Astrocyte of the spinal cord (primary cell): ENCODE measurements at places on chromosomes 1 and 21.

DNA sequence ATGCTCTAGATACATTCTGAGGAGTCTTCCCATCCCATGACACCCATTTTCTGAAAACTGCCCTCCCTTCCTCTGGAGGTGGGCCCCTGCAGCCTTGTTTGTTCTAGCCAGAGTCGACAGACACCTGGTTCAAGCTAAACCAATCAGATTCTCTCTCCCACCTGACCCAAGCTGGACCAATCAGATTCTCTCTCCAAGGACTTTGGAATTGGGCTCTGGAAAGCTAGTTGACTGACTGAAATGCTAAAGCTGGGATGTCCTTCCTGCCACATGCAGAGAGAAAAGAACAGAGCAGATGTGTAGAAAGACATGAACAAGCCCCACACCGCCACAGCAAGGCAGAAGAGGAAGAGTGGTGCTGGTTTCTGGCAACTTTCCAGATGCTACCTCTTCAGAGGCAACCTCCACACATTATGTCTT is 24.6 kb downstream of the ASAP3 start:
- no peak for DNase-seq

DNA sequence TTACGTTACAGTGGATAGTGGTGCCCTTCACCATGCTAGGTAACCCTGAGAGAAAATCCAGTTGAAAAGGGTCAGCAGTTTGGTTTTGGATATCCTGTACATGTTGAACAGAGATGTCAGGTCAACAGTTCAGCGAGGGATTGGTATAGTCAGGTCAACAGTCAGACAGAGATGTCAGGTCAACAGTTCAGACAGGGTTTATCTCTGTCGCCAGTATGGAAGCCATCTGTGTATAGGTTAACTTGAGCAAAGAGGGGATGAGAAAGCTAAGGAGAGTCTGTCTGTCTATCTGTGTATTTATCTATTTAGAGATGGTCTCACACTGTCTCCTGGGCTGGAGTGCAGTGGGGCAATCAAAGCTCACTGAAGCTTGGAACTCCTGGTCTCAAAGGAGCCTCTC is 17.7 kb downstream of the DHDDS start:
- no peak for DNase-seq

DNA sequence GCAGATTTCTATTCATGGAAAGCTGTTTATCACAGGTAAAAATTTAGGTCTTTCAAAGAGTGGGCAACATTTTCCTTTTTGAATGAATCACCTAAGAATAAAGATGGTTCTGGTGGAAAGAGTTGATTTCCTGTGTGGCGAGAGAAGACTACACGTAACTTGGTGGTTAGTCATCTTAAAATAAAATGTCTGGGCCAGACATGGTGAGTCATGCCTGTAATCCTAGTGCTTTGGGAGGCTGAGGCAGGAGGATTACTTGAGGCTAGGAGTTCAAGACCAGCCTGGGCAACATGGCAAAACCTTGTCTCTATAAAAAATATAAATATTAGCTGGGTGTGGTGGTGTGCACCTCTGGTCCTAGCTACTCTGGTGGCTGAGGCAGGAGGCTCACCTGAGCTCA is 65.7 kb downstream of the DISP1 start:
- DNase-seq: peak; percentile 76

DNA sequence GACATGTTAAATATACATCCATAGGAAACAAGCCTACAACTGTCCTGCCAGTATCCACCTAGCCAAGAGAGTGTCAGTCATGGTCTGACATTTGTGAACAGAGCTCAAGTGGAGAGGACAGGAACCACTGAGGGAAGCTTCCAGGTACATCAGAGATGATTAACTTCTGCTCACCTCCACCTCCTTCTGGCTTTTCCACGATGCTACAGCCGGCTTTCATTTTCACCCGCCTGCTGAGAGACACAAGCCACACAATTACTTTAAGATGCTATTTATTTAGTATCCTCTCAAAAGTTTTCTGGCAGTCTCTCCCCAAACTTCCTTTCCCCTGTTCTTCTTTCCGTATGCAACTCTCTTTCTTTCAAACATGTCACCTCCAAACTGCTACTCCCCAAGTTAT is 2.1 kb downstream of the ETV3 start:
- DNase-seq: no peak

- peak; percentile 70 for DNase-seq
These were observed 51.5 kb upstream of the WNT2B start for GRCh38 chr1:112457241-112457640.

DNA sequence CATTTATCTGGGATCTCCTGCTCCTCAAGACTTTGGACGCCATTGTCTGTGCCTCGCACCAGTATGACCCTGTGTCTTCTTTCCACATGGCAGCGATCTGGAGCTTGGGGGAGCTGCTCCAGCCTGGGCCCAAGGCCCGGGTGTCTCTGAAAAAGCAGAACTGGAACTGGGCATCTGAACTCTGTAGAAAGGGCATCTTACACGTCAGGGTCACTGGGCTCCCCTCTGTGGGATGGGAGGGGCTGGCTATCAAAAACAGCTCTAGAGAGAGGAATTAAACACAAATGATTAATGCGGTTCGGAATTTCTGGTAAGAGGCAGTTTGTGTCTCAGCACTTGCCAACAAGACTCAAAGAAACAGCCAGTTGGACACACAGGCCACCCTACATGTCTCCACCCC is 16.1 kb downstream of the FCRL1 start:
- DNase-seq: no peak

DNA sequence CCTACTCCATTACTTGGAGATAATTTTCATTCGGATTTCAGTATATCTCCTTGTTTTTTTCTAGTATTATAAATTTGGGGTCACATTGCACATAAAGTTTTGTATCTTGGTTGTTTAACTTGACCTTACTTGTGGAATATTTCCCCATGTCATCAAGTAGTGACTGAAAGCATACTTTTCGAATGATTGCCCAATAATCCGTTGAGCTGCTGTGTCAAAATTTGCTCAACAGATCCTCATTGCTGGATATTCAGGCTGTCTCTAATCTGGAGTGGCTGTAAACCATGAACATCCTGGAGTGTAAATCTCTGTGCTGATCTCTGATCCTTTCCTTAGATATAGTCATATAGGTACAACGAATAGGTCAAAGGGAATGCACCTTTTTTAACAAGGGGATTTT is 4.9 kb downstream of the NIPAL3 start:
- no peak for DNase-seq

DNA sequence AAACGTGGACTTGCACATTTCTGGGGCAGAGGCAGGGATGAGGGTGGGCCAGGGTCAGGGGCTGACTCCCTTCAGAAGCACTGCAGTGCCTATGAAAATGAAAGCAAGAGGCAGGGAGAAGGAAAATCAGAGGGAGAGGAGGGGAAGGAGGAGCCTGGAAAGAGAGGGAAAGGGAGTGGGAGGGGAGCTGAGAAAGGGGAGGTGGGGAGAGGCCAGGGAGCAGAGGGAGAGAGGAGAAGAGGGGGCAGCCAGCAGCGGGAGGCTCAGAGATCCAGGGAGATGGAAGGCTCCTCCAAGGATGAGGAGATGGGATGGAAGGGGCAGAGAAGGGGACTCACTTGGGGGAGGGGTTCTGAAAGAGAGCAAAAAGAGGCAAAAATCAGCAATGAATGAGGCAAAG is 96.3 kb upstream of the KLHDC7A start:
- DNase-seq: no peak

- DNase-seq: no peak
These were observed 22.0 kb upstream of the SLC9A1 start for GRCh38 chr1:27176954-27177353.

GRCh38 chr21:32340863-32341848 is 42.5 kb downstream of the MRAP start:
- DNase-seq: no peak

DNA sequence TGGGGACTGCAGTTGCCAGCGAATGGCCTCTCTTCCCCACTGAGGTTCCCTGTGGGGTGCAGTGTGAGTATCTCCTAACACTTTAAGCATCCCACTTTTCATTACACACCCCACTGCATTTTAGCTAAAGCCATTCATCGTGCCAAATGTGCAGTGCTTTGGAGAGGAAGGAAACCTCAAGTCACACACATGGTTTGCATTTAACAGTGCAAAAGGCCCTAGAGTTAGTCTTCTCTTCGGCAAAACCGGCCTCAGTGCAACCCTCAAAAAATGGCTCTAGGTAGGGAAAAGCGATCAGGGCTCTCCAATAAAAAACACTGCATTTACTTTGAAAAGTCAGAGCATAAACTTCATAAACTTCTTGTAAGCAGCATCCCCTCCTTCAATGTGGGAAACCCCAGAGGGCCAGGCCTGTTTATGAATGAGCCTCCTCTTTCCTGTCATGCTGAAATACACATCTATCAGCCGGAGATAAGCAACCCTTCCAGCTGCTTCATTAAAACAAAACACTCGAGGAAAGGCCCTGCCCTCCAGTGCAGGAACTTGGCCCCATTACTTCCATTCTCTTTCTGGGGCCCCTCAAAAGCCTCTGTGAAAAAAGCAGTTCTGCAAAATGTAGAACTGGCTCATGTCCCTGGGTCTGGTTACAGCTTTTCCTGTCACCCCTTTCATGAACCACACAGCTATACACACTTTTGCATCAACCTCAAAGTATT is 184.0 kb downstream of the CDC7 start:
- DNase-seq: peak; percentile 42

DNA sequence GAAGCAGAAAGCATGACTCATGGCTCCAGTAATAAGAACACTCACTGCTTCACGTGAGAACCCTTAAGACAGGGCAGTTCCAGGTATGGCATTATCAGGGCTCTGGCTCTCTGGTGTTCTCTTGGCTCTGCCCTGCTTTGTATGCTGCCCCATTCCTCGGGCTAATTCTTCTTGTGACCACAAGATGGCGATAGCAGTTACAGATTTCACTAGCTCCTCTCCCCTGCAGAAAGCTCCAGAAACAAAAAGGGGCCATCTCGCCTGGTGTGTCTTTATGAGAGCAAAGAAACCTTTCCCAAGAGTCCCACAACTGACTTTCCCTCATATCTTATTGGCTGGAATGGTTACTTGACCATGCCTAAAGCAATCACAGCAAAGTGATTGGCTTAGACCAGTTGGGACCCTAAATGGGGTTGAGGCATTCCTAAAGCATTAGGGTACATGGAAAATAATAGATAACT is 60.1 kb downstream of the F3 start:
- peak; percentile 70 for DNase-seq

GRCh38 chr1:53591924-53592323 is 132.7 kb downstream of the DMRTB1 start:
- no peak for DNase-seq

GRCh38 chr1:78715181-78715661 is 65.6 kb downstream of the IFI44 start:
- DNase-seq: peak; percentile 41

- peak; percentile 75 for DNase-seq
These were observed at the start of gene UBE2G2 for GRCh38 chr21:44801468-44802395. UBE2G2 (minus strand) TSS chr21:44801820; CDS start chr21:44801748, 72 bp downstream.

- DNase-seq: no peak
These were observed 4.2 kb downstream of the RSPO1 start for GRCh38 chr1:37630426-37631028.

DNA sequence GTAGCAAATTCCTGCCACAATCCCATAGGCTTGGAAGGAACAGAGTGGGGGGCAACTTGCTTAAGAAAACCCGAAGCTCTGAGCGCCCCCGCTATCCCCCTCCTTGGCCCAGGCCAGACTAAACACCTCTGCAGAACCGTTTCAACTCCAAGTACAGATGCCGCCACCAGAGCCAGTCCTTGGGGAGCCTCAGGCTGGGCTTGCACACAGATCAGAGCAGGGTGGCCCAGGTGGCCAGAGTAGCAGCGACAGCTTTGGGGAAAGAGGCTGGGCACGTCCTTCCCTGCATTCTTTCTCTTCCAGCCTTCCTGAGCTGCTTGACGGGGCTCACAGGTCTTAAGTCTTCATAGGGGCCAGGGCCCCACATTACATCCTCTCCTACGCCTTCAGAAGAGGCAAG is 181.6 kb upstream of the ZC3H12A start:
- no peak for DNase-seq

GRCh38 chr1:36177589-36178431 is 21.9 kb downstream of the MAP7D1 start:
- no peak for DNase-seq

GRCh38 chr1:23545851-23546250 is 13.4 kb downstream of the ID3 start:
- DNase-seq: no peak

GRCh38 chr1:192402571-192402970 is 85.8 kb downstream of the RGS21 start:
- DNase-seq: no peak

GRCh38 chr1:185663332-185663731 is 70.9 kb upstream of the HMCN1 start:
- no peak for DNase-seq

DNA sequence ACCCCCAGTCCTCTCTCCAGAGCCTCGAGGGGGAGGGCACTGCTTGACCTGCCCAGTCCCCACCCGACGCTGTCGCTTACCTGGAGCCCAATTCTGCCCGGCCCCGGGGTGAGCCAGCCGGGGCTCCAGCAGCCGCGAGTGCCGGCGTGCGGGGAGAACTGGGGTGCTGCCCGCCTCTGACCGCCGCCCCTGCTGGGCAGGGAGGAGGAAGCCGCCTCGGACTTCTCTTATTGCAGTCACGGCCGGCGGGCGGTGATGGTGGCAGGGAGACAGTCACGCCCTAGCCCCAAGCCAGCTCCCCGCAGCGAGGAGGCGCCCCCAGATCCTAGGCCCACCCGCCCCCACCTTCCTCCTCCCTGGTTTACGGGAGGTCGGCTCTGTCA is at the start of gene FGR:
TSS of gene FGR (minus strand) at position 201 of the 383 bp plus-strand sequence. CDS start 11,269 bp downstream, outside the sequence.
- DNase-seq: no peak

- DNase-seq: no peak
These were observed 6.0 kb downstream of the PLEKHG5 start for GRCh38 chr1:6485168-6486101.

- DNase-seq: no peak
These were observed 34.9 kb upstream of the ZC3H12A start for GRCh38 chr1:37439349-37439995.

DNA sequence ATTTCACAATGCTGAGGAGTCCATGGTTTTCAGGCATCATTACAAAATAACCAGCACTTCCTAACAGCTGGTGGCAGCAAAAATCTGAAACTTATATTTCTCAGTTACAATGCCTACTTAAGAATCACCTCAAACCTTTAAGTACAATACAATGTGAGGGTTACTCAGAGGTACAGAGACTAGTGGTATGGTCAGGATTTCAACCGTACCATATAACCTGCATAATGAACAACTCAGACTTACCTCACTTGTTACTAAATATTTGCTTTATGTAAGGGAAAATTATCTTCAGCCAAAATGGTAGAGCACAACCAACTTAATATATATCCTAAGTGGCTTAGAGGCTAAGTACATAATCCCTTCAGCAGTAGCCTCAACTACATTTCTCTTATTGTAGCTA is 344.5 kb downstream of the SMYD3 start:
- no peak for DNase-seq

GRCh38 chr1:43267291-43267805 is 2.4 kb upstream of the TMEM125 start:
- DNase-seq: peak; percentile 51

- DNase-seq: peak; percentile 10
These were observed 1.6 kb downstream of the STPG1 start for GRCh38 chr1:24411963-24412362.
